CD4-positive, alpha-beta T cell treated with Interleukin-17A for 4 hours (primary cell): ENCODE measurements at places on chromosomes 4 and X.

GRCh38 chrX:22585831-22586230, 313.1 kb downstream of the CBLL2 start:
- DNase-seq, result no peak

GRCh38 chr4:35253331-35253730, 991.0 kb downstream of the ARAP2 start:
- DNase-seq, result no peak

GRCh38 chr4:13928214-13928613, 300.7 kb upstream of the BOD1L1 start:
- DNase-seq, result no peak

DNA sequence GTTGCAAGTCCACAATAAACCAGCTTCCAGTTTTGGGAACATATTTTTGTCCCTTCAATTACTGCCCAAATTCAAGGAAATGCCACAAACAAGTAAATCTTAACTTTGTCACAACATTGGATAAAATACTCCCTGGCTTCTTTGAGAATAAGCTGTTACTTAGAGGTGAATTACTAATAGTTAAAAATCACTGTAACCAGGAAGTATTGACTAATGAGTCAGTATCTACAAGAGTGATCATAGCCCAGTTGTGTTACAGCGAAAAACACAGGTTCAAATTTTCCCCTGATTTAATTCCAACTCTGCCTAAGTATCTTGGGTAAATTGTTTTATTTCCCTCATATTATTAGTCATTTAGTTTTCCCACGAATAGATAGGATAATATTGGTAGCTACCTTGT, 291.2 kb upstream of the PPARGC1A start:
- DNase-seq, result no peak

DNA sequence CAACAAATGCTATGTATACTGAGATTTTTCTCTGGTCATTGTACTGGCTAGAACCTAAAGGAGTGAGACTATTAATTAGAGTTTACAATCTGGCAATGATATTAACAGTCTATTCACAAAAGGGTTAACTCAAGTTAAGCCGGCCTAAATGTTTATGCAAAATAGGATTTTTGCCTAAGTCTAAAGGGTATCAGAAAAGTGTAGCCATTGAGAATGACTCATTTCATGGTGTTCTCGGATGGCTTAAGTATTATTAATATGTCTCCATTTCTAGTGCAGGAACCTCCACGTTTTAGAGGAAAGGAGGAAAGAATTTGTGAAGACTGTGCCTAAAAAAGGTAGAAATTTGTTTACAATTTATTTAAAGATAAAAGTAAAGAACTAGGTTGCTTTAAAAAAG, 29.8 kb downstream of the DYNLT3 start:
- DNase-seq, result no peak

GRCh38 chr4:102503301-102503746, 2.2 kb downstream of the NFKB1 start:
- DNase-seq, result no peak

- DNase-seq, result no peak
Measured at GRCh38 chr4:125780164-125780563, 465.4 kb downstream of the FAT4 start.

- DNase-seq, result no peak
Measured at GRCh38 chr4:25427871-25428270, 50.8 kb downstream of the ANAPC4 start.

DNA sequence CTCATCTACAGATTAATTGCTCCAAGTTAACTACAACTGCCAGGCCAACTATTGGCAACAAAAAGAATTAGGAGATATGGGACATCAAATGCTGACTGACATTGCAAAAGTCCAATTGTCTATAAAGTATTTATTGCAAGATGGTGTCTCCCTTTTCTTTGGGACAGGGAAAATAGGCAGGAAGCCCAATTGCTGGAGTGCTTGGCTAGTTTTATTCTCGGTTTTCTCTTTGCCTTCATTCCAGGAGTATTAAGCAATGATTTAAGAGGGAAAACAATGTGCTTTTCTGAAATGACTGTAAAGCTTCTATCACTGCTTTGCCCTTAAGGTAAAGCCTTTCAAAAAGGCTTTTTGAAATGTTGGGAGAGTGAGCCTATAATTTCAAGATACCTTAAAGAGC, 62.8 kb upstream of the DIAPH2 start:
- no peak for DNase-seq

DNA sequence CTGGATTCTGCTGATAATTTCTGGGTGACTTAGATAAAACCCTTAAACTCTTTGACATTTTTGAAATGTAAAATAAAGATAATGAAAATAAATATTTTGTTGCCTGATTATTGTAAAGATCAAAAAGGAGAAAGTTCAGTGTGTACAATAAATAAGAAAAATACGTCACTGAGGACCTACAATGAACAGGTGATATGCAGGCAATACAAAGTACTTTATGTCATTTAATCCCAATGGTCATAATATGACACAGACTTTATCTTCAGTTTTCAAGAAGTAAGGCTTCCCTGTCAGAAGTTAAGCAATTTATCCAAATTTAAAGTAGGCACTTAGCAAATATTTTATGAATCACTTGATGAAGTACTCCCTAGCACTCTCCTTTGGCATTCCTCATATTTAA, 532.8 kb downstream of the GBA3 start:
- DNase-seq, result no peak

GRCh38 chrX:132015875-132016274, 7.2 kb upstream of the STK26 start:
- no peak for DNase-seq

- no peak for DNase-seq
Measured at GRCh38 chrX:10021461-10022272, 54.5 kb downstream of the CLDN34 start.

DNA sequence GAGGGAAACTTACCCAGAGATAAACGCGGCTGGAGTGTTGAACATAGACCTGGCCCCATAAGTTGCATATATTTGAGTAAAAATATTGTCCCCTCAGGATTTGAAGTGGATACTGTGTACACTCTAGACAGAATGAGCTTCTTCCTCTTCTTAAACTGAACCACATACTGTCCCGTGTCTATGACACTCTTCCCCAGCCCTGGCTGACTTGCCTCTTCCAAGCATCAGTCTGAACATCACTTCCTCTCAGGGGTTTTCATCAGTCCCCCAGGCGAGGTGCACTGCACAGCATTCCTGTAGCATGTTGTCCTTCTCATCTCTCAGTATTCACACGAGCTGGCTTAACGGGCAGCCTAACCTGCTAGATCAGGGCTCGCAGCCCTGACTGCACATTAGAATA, 80.5 kb upstream of the TMEM150C start:
- no peak for DNase-seq

- DNase-seq, result no peak
Measured at GRCh38 chr4:77132652-77133312, 24.2 kb upstream of the CCNG2 start.

- no peak for DNase-seq
Measured at GRCh38 chrX:34918856-34919255, 23.7 kb upstream of the FAM47B start.

DNA sequence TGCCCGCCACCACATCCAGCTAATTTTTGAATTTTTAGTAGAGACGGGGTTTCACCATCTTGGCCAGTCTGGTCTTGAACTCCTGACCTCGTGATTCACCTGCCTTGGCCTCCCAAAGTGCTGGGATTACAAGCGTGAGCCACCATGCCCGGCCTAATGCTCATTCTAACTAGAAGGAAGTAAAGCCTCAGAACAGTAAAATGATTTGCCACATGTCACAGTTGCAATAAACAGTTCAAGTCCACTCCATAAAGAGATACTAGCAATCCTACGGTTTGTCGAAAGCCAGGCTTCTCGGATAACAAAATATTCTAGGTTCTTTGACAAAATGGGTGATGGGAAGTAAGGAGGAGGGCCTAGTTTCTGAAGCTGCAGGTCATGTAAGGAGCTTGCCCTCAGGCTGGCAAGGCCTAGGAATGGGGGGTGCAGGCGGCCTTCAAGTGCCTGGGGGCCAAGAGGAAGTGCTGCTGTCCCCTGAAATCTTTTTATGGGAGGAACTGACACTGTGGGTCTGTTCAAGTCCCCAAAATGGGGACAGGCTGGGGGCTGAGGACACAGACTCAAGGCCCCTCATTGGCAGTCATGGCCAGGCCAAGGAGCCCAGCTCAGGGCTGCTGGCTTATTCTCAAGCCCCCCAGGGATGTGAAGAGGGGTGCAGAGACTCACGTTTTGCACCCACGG, 31.8 kb upstream of the ACSL1 start:
- DNase-seq, result no peak

GRCh38 chr4:151700566-151701316, 60.1 kb downstream of the GATB start:
- DNase-seq, result no peak

DNA sequence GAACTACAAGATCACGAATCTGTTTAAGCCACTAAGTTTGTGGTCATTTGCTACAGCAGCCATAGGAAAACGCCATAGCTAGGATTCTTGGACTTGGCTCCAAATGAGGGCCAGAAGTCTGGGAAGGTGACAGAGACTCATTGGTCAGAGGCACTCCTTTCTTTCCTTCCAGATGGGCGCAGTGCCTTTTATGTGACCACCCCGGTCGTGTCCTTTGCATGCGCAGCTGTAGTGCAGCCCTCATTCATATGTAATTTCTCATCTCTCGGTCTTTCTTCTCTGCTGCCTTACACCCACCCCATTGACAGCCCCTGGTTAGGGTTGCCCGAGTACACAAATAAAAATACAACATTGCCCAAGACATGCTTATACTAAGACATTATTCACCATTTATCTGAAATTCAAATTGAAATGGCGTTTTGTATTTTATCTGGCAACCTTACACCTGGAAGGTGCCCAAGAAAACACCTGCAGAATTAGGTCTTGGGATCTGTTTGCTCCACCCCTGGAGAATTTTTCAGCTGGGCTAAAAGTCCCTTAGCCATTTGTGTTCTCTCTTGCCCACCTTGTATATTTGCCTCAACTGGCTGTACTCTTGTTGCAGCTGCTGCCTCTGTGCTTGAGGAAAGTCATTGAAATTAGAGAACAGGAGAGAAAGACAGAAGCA, 21.9 kb downstream of the CCKAR start:
- no peak for DNase-seq

DNA sequence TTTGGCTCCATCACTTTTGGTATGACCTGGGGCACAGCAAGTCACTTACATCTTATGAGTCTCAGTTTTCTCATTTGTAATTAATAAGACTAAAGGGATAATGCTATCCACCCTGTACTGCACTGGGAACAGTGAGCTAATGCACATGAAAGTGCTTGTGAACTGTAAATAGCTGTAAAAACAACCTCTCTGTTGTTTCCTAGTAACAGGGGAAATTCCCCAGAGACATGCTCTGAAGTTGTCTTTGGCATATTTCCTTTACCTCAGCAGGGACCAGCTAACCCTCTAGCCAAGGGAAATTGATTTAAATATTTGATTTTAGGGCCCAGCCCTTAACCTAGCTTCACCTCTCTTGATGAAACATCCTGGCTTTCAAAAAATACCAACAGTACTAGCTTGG, 6.1 kb upstream of the CYSLTR1 start:
- DNase-seq, result no peak

GRCh38 chrX:68175562-68175961, 257.7 kb downstream of the OPHN1 start:
- no peak for DNase-seq

DNA sequence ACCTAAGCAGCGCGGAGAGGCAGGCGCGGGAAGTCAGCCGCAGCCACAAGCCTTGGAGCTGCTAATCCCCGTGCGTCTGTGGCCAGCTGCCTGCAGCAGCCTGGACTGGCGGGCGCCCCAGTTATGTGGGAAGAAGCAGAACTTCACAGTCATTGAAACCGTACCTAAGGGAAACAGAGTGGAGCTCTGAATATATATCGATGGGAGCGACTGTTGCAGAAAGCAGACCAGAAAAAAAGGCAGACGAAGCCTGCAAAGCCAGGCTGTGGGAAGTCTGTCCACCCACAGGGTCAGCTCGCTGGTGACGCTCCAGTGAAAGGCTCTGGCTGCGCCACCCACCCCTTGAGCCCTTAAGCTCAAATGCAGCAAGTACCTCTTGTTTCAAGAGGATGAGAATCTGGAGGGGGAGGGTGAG, 24.7 kb downstream of the KCNE5 start:
- no peak for DNase-seq

DNA sequence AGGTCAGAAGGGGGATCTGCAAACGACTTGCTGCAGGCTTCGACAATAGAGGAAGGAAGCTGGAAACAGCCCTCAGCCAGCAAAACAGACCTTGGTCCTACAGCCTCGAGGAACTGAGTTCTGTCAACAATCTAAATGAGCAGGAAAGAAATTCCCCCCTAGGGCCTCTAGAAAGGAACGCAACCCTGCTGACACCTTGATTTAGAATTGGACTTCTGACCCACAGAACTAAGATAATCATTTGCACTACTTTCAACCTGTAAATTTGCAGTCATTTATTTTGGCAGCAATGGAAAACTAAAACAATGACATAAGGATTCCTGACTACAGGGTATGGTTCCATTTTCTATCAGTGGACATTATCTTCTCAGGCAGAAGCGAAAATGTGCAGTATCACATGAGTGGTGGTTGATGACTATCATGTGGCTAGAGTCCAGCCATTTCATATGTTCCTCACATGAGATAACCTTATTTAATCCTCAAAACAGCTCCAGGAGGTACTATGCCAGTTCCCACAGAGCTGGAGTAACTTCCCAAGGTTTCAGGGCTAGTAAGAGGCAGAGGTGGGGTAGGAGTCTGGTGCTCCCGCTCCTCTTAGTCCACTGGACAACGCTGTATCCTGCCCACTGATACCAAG, 61.6 kb downstream of the SAT1 start:
- DNase-seq, result no peak

DNA sequence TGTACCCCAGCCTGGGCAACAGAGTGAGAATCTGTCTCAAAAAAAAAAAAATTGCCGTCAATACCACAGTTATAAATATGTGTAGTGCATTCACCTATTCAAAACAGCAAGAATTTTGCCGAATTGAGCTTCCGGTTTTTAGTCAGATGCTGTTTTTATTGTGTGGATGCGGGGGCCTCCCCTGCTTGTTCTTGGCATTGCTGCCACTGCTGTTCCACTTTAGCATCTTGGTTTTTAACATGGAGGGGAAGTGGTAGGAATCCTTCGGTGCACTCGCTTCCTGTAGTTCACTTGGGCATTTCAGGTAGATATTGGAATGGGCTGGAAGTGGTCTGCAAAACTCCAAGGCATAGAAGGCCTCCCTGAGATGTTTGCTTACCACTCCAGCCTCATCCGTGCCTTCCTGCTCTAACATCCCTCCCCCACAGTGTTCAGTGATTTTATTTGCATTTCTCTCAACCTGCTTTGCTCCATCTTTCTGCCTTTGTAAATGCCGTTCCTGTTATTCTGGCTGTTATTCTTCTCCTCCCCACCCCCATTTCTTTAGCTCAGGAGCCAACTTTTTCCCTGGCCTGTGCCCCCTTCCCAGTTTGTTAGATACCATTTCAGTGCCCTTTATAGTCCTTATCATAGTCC, 25.5 kb downstream of the MOB1B start:
- peak; percentile 22 for DNase-seq

- DNase-seq, result peak; percentile 35
Measured at GRCh38 chrX:129522184-129523078, 859 bp downstream of the SMARCA1 start.

DNA sequence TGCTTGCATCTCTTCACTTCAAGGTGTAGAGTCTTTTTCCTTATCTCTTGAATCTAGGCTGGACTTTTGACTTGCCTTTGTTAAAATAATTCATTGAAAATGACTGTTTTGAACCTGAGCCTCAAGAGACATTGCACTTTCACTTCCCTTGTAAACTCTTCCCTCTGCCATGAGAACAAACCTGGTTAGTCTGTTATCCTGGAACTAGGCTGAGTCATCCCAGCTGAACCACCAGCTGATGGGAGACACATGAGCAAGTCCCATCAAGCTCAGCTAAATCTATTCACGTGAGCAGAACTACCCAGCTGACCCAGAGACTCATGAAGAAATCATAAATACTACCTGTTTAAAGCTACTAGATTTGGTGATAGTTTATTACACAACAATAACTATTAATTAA, 202.3 kb upstream of the CENPE start:
- DNase-seq, result no peak

GRCh38 chr4:85803856-85804255, 328.9 kb downstream of the ARHGAP24 start:
- DNase-seq, result no peak
